Natural killer cell treated with Interleukin-12 subunit alpha and Interleukin-12 subunit beta and Interleukin-15 and Interleukin-18, amount 100 ng/mL, for 72 hours (primary cell): ENCODE measurements at places on chromosomes 1 and 21.

DNA sequence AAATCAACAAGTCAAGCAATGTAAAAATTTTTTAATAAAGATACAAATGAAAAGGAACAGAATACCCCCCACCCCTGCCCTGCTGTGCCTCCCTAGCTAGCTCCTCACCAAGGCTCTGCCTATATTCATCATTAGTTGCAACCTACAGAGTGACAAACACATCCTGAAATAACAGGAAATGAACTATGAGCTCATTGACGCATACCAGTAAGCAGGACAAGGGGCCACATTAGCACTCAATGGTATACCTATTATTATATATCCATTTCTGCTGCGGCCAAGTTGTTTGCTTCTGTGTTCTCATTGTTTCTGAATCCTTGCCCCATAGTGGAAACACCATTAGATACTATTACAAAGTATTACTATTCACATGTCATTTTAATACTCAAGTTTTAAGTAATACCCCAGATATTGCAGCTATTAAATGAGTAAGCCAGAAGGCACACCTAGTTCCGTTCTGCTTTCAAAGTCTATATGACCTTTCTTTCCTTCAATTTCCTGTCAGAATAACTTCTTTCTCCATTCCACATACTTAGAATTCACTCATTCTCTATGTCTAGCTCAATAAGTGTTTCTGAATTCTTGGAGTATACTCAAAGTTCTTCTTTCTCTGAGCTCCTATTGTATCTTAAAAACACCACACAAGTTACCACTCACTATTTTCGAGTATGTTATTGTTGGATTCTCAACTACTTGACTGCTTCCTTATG is 1214.9 kb downstream of the PLA2G4A start:
- DNase-seq, result no peak

DNA sequence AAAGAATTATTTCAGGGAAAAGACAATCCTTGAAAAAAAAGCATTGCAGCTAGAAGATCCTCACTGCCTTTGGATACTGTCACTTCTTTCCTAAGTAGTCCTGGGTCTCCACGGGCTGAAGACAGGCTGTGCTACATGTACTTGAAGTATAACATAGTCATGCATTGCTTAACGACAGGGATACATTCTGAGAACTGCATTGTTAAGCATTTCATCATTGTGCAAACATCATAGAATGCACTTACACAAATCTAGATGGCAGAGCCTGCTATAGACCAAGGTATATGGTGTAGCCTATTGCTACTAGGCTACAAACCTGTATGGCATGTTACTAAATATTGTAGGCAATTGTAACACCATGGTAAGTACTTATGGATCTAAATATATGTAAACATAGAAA is 54.0 kb downstream of the KIAA0040 start:
- DNase-seq, result no peak

DNA sequence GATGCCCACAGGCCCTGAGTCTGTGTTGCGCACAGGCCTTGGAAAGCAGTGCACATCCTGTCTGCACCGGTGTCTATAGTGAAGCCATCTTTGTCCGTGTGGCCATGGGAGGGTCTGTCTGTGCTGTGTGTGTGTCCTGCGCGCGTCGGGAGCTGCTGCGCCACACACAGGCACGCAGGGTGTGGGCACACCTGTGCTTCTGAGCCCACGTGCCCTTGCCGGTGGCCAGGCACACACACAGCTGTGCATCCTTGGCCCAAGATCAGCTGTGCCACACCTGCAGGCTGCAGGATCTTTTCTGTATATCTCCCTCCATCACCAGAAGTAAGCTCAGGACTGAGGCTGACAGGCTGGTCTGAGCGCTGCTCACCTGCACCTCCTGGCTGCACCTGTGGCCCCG is 3.2 kb upstream of the SAMD11 start:
- DNase-seq, result no peak

- no peak for DNase-seq
These were observed 98.2 kb upstream of the C1orf87 start for GRCh38 chr1:60171801-60172200.

DNA sequence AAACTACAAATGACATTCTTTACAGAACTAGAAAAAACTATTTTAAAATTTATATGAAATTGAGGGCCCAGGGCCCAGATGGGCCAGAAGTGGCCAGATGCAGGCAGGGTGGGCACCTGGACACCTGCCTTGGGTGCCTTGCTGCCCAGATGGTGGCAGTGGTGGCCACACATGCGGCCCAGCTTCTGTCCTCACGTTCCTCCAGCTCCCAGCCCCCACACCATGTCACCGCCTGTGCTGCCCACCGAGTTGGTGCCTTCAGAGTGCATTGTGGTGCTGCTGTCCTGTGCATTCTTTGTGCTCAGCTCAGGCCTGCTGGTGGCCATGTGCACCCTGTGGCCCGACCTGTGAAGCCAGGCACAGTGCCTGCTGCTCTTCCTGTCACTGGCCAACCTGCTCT is 216.8 kb upstream of the CXADR start:
- DNase-seq, result no peak

GRCh38 chr1:22673486-22674409 is 20.7 kb downstream of the C1QB start:
- DNase-seq, result peak; percentile 49

DNA sequence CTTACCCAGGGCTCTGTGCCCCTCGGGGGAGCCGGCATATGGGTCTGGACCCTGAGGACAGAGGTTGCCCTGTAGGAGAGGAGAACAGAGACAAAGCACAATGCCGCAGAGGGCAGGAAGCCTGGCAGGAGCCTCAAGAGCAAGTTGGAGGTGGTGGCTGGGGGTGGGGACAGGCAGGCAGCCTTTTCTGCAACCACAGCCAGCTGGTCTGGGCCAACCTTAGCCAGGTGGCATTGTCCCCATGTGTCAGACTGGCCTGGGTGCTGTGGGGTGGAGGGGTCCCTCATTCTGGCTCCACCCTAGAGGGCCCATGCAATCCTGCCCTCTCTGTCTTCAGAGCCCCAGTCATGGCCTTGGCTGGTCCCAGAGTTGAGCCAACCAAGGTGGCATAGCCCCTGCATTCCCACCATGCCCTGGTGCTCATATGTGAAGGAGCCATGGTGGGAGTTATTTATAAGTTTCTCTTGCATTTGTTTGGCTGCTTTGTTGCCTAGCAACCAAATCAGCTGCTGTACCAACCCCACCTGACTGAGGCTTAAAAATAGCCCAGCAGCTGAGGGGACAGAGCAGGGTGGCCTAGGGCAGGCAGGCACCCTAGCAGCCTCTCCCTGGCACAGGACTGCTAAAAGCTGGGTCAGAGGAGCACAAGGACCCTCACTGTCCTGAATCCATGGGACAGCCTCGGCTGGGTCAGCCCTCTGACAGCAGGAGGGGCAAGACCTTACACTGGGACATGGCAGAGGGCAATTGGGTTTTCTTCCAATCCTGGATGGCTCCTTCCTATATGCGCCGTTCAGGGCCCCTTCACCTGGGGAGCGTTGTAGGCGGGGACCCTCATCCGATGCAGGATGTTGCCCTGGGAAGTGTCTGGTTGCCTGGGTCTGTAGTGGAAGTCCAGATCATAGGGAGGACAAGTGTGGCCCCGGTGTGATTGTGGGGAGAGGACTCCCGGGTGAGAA is 19.5 kb downstream of the MAP7D1 start:
- DNase-seq, result no peak

- no peak for DNase-seq
These were observed 6.7 kb downstream of the IGSF8 start for GRCh38 chr1:160091666-160092223.

DNA sequence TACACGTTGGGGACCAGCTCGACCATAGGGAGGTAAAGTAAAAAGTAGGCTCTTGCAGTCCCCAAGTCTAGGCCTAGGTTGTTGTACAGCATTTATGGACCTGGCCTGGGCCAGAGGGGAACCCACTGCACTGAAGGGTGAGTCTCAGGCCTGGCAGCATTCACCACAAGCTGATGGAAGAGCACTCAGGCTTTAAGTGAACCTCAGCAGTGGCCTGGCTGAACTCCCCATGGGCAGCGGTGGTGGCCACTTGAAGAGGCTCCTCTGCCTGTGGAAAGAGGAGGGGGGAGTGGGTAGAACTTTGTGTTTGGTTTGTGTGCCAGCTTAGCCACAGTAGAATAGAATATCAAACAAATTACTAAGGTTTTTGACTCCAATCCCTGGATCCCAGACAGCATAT is 176.2 kb upstream of the PRMT6 start:
- DNase-seq, result no peak

GRCh38 chr1:95084317-95085176 is 11.8 kb upstream of the ALG14 start:
- no peak for DNase-seq
